Activated T-cell treated with anti-CD3 and anti-CD28 coated beads for 1 hour (primary cell): ENCODE measurements at places on chromosomes 7 and 10.

GRCh38 chr10:89355394-89355931, 22.4 kb upstream of the IFIT1B start:
- DNase-seq, result no peak

GRCh38 chr7:120171406-120171805, 101.6 kb upstream of the KCND2 start:
- no peak for DNase-seq

DNA sequence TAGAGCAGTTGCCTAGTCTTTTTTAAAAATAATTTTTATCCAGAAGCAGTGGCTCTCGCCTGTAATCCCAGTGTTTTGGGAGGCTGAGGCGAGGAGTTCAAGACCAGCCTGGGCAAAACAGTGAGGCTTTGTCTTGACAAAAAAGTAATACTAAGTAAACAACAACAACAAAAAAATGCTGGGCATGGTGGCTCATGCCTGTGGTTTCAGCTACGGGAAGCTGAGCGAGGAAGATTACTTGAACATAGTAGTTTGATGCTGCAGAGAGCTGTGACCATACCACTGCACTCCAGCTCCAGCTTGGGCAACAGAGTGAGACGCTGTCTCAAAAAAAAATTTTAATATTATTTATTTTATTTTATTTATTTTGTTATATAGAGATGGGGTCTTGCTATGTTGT, 31.3 kb upstream of the TPST1 start:
- DNase-seq, result no peak

DNA sequence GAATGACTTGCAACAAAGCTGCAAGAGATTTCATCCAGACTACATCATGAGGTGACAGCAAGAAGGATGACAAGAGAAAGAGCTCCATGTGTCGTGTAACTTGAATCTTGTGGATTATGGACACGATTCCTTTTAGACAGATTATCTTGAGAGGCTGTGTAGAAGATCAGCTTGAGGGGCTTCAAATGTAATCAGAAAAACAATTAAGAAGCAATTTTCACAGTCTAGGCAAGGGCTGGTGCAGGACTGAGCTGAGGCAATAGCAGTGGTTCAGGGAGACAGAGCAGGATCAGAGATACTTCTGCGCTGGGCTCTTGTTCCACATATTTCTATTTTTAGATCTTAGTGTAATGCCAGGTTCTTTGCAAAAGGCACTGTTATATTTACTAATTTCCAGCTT, 253.0 kb upstream of the COBL start:
- DNase-seq, result no peak

DNA sequence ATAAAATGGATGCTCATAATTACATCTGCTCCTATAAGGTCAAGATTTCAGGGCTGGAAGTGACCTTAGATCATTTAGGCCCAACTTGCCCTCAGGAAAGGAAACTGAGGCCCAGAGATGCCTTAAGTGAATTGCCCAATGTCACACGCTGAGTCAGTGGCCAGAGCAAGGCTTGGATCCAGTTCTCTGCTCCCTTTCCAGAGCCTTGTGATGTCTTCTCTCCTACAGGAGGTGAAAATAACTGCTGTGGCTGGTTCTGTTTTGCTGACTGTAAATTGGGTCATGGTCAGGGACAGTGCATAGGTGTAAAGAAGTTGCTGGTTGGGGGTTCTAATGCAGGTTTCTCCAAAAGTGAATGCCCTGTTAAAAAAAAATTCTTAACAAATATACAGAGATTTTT, 91.3 kb downstream of the TCF7L2 start:
- no peak for DNase-seq

DNA sequence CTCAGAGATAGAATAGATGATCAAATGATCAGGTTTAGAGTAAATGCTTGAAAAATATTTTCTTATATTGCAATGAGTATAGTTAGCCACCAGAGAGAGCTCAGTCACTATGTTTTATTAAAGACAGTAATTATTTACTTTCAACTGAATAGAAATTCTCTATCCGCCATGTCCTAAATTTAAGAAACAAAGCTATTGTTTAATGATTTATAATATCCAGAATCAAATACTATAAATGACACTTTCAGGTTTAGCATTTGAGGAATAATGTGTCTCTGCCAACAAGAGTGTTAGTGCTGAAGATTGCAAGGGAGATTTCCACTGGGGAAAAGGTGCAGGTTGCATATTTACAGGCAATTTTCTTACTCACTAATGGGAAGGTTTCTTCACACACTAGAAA, 184.7 kb downstream of the DGKB start:
- DNase-seq, result no peak

GRCh38 chr7:90564455-90564854, 31.7 kb upstream of the CDK14 start:
- no peak for DNase-seq

DNA sequence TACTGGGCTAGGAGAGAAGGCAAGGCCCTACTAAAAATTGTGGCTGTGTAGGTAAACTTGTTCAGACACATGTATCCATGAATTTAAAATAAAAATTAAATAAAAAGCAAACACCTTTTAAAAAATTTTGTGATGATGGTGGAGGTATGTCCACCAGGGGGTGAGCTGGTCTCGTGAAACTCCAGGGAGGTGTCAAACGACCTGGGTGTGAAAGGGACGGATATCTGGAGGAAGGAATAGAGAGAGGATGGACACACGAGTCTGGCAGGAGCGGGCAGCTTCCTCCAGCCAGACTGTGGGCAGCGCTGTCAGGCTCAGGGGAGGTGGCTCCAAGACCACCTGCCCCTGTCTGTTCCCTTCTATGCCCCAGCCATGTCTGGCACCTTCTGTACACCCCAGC, 34.8 kb upstream of the DMBT1 start:
- no peak for DNase-seq
